CD4-positive, alpha-beta T cell treated with Interleukin-17A for 1 hour (primary cell): ENCODE measurements at places on chromosomes 16 and 17.

DNA sequence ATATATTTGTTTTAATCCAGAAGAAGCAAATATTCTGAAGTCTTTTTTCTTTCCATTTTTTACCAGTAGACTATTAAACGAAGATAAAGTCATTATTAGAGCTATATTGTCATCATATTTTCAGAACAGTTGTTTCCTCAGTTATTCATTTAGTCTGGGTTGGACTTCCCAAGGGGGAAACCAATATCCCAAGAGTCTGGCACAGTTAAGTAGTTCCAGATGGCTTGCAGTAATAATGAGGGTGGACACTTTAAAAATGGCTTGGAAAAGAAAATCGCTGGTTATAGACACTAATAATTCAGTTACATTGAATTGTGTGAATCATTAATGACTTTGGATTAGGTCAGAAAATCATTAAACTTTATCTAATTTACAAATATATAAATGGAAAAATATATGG is 3.9 kb downstream of the PPM1E start:
- no peak for DNase-seq

DNA sequence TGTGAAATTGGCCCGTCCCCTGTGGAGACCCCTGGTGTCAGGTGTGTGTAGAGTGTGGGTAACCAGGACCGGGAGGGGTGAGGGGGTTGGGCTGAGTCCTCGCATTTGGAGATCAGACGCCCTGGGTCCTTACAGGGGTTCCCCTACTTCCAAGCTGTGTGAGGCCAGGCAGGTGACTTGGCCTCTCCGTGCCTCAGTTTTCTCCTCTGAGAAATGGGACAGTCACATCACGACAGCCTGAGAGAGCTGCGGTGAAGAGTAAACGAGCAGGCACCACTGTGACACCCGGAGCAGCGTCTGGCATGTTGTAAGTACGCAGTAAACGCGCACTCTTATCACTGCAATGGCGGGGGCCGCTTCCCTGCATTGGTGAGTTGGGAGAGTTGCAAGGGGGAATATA is 152.5 kb upstream of the CIBAR2 start:
- no peak for DNase-seq

DNA sequence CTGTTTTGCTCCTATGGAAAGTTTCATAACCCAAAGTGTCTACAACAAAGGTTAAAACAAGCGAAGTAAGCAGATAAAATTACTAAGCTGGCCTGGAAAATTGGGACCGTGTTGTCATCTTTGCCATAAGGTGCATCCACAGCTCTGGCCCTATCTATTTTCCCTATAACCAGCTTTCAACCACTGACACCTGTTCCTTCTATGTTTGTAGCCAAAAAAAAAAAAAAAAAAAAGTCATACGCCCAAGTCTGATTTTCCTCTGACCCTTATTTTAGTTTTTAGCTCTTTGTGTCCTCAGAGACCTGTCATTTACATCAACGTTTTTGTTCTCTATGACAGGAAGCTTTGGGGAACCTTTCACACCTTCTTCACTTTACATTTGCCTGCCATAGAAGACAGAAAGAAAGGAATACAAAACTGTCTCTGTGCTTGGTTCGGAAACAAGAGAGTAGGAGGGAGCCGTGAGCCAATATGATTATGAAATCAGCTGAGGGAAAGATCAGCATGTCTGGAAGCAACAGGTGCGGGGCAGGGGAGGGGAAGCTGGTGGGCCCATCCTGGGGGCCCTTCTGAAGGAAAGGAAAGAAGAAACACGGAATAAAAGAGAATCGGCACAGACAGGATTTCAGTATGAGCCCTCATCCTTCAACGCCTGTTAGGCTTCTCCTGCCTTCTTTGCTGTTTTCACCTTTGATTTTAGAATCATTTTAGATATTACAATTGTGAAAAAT is 8.5 kb downstream of the HS3ST3A1 start:
- no peak for DNase-seq

- no peak for DNase-seq
Measured at GRCh38 chr16:89636663-89637062, 20.8 kb downstream of the CHMP1A start.

DNA sequence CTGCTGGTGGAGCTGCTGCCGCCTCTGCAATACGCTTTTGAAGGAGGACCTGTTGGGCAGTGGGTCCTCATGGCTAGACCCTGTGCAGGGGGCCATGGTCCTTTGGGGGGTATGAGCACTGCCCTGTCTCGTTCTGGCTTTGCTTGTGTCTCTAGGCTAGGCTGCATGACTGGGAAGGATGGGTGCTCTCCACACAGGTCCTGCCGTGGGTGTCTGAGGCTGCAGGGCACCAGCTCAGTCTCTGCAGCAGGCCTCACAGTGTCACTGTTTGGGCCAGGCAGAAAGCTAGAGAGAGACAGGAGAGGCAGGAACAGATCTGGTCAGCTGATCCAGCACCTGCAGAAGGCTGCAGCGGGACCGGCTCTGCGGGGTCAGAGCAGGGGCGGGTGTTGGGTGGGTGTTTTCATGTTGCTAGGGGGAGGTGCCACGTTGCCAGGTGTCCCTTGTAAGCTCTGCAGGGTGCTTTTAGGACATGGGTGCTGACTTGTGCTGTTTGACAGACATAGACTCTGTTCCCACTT is 111.4 kb downstream of the SNX29 start:
- DNase-seq: peak; percentile 34

- DNase-seq: no peak
Measured at GRCh38 chr16:67397036-67397801, 3.9 kb upstream of the TPPP3 start.

GRCh38 chr17:10574324-10574723 is 24.9 kb upstream of the MYH2 start:
- DNase-seq: no peak

GRCh38 chr16:72536723-72537435 is 364.9 kb upstream of the PMFBP1 start:
- DNase-seq: no peak

GRCh38 chr16:19831678-19832077 is 53.0 kb downstream of the GPRC5B start:
- DNase-seq: no peak

- DNase-seq: no peak
Measured at GRCh38 chr17:76562734-76563148, 22.9 kb downstream of the PRCD start.

DNA sequence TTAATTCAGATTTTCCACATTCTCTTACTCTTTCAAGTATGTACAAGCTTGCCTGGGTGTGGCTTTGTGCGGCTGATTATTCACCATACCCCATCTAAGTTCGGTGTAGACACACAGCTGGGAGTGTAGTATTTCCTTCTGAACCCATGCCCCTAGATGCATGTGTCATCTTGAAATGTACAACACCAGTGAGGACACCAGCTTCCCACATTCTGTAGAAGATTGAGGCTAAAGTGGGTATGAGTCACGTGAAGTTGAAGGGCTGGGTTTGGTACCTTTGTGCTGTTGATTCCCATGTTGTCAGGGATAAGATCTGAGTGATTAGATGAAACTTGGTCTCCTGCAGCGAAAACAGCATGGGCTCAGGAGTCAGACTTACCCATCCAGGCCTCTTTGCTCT is 14.6 kb upstream of the DHX8 start:
- DNase-seq: no peak

DNA sequence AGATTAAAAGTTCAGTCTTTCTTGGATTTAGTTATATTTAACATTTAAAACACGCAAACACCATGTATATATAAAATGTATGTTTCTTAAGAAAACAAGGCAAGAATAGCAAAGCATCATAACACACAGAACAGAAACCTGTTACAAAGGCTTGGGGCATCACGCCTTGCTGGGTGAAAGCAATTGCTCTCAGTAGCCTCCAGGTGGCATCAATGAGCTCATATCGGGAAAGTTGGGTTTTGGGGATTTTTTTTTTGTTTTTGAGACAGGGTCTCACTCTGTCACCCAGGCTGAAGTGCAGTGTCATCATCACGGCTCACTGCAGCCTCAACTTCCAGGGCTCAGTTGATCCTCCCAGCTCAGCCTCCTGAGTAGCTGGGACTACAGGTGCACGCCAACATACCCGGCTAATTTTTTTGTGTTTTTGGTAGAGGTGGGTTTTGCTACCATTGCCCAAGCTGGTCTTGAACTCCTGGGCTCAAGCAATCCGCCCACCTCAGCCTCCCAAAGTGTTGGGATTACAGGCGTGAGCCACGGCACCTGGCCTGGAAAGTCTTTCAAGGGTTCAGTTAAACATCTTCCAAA is 56.9 kb downstream of the CYB5D2 start:
- DNase-seq: peak; percentile 57

- DNase-seq: no peak
Measured at GRCh38 chr17:9577373-9577709, 899 bp downstream of the CFAP52 start.

- no peak for DNase-seq
Measured at GRCh38 chr16:85401370-85401916, 211.7 kb upstream of the GSE1 start.

DNA sequence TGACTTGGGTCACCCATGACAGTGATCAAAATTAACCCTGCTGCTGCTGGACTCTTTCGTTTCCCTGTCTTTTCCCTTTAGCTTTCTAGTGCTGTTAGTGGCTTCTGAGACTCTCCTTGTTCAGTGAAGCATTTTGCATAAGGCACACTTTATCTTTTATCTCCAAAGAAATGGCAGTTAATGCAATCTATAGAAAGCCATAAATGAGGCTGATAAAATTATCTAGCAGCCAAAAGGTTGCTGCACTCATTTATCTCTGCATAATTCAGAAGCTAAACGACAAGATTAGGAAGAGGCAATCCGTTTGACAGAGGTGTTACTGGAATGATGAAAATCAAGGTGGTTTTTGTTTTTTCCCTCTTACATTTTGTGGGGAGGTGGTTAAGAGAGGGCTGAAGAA is 1109.5 kb upstream of the EEF2KMT start:
- DNase-seq: no peak

GRCh38 chr17:57096472-57097202 is 11.6 kb downstream of the AKAP1 start:
- no peak for DNase-seq

GRCh38 chr17:65453204-65453931 is 108.1 kb downstream of the AXIN2 start:
- DNase-seq: no peak
